Stimulated activated CD4-positive, alpha-beta T cell treated with anti-CD3 and anti-CD28 coated beads, TNF-alpha, amount 100 ng/mL, for 48 hours (primary cell): ENCODE measurements at places on chromosomes 2 and 18.

GRCh38 chr2:12282780-12283695, 433.7 kb upstream of the TRIB2 start:
- no peak for DNase-seq

GRCh38 chr2:65070172-65070830, 14.1 kb downstream of the CEP68 start:
- DNase-seq = no peak

DNA sequence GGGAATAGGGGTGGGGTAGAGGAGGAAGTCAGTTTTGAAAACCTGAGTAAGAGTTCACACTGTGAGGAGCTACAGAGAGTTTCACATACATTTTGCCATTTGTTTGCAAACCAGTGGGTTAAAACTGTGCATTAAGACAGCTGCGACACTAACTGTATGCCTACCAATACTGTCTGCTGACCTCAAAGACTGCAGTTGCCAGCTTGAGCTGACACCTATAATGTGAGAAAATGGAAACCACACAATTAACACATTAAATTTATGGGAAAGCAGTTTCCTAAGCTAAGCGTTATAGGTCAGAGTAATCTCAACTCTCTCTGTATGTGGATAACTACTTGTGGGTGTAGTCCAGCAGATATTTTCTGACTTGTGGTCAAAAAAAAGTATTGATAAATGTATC, 756.6 kb upstream of the GCFC2 start:
- DNase-seq = no peak

- no peak for DNase-seq
Observed at GRCh38 chr2:13103778-13104493, 387.2 kb downstream of the TRIB2 start.

DNA sequence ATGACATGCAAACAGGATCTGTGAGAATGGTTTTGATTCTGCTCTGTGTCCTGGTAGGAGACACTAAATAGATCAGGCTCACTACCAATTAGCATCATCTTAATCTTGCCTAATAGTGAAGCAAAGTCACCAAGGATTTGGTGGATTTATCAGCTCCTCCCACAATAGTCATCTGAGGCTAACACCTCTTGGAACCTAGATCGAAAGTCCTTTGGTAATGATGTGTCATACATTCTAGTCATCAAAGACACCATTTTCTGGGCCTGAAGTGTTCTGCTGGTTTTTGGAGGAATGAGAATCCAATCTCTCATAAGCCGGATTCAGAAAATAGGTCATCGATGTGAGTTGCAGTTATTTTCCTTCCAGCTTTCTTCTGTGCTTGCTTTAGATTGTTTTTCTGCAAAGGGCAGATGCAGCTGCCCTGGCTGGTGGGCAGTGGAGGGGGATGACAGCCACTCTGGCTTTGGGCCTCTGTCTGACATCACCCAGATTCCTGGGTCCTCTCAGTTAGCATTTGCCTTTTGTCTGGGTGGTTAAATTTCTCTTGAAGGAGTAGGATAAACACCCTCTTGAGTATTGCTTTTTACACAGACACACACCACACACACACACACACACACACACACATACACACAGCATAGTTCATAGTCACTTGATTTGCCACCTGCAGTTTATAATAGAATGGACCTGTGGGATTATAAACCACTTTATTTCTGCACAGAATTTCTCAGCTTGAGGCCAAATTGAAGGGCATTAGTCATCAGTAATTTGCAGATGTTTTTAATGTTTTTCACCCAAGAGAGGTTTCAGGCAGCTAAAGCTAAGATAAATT, at the start of gene MYO3B:
Gene MYO3B (plus strand): TSS at position 198 of the 832 bp plus-strand sequence. CDS start 141 bp downstream, at position 339.
- no peak for DNase-seq

- DNase-seq = no peak
Observed at GRCh38 chr2:241571821-241572620, 13.5 kb downstream of the BOK start.

DNA sequence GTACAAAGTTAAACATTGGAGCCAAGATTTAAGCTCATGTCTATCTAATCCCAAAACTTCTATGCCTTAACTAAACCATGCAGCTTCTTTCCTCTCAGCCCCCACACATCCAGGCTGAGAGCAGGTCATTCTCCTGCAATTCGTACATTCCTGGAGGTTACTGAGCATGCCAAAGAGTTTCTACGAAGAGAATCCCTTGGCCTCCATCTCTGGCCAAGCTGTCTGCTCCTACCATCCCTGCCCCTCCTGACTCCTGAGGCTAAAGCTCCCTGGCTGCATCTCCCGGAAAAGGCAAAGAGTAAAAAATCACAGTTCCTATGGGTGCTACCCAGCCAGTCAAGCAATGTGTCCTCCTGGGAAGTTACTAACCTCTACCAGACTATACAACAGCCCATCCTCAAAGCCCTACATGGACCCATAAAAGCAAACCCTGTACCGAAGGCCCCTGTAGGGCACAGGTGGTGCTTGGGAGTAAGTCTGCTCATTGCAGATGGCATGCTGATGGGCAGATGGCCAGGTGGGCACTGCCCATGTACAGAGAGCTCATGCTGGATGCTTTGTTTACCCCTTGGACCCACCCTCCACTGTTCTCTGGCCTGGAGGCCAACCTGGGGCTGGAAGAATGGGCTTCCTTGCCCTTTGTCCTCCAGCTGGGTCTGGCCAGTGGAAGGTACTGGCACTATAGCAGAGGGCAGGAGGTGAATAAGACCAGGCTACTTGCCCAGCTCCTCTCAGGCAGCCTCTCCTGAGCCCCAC, 99.5 kb downstream of the TTC32 start:
- DNase-seq = no peak

- no peak for DNase-seq
Observed at GRCh38 chr2:160491911-160492371, 1.7 kb downstream of the RBMS1 start.

DNA sequence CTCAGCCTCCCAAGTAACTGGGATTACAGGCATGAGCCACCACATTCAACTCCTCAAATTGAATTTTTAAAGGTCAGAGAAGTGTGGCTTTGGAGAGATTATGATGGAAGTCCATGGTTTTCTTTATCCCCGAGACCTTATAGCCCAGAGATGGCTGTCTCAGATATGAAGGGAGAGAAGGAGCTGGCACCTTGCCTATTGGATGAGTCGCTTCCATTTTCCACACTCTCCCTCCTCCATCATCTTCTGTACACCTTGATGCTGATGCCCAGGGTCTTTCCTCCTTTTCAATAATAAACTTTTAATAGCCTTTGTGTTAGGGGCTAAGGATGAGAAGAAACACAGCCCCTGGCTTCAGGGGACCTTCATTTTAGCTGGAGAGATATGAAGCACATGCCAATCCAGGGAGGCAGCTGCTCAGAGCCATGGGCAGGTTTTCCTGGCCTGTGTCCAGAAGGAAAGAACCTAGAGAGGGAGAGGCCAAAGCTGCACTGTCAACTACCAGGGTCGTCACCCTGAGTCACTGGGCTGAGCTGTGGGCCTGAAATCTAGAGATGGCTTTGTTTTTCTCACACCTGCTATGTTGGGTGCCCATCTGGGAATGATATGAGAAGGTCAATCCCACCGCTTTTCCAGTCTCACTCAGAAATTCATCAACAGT, 146.0 kb upstream of the SERTAD2 start:
- no peak for DNase-seq

GRCh38 chr2:196410008-196410407, 229.5 kb upstream of the CCDC150 start:
- no peak for DNase-seq

- DNase-seq = no peak
Observed at GRCh38 chr2:120331903-120332302, 14.0 kb upstream of the INHBB start.

GRCh38 chr2:85669549-85669948, 1.6 kb upstream of the SFTPB start:
- DNase-seq = no peak

DNA sequence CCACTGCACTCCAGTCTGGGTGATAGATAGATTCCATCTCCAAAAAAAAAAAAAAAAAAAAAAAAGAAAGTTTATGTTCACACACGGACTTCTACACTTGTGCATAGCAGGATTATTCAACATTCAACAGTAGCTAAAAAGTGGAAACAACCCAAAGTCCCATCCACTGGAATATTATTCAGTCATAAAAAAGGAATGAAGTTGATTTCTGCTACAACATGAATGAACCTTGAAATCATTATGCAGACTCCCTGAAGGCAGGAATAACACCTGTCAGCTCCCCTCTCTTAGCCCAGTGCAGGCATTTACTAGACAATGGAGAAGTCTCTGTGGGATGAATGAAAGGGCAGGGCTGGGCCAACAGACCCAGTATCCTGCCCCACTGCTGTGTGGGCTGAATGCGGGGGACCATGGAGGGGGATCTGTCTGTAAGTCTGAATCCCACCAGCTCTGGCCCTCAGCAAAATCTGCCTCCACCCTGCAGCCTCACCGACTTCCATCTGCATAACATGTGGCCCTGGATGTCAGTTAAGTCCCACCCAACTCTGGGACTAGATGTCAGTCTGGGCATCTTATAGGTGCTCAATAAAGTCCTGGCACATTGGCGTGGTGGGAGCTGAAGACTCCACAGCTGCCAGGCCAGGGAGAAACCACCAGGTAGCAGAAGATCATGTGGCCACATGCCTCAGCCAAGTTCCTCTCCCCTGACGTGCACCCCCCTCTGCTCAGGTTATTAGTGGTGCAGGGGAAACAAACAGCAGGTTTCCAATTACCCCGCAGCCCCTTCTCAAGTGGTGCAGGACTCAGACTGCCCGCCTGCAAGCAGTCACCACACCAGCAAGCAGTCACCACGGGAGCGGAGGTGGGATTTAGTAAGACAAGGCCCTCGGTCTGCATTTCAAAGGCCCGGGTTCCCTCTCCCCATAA, 8.9 kb downstream of the ZFP36L2 start:
- no peak for DNase-seq

DNA sequence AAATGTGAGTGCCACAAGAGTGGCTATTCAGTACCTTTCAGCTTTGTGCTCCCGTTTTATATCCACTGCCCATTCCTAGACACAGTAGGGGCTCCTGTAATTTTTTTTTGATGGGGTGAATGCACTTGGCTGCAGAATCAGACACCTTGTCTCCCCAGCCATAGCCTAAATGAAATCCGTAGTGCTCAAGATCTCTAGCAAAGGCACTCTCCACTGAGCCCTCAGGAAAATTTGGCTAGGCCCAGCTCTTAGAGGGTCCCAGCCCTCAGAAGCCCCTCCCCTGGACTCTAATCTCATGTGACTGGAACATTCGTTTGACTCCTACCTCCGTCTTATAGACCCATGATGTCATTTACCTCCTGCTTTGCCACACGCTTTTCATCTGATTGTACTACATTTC, 323.9 kb downstream of the SMAD2 start:
- DNase-seq = no peak

GRCh38 chr18:50473881-50474280, 86.0 kb upstream of the MAPK4 start:
- no peak for DNase-seq

DNA sequence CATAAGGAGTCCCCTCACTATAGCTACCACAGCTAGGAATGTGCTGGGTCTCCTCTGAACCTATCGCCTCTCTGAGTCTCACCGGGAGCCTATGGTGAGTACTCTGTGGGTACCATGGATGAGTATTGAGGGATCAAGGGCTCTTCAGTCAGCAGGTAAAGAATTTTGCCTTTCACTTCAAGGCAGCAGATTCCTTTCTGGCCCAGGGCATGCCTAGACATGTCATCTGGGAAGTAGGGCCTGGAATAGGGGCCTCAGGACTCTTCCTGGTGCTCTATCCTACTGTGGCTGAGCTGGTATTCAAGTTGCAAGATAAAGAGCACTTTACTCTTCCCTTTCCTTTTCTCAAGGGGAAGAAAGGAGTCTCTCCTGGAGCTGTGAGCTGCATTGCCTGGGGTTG, 85.6 kb upstream of the LHCGR start:
- DNase-seq = no peak

- DNase-seq = no peak
Observed at GRCh38 chr2:144054911-144055310, 465.0 kb downstream of the ZEB2 start.

DNA sequence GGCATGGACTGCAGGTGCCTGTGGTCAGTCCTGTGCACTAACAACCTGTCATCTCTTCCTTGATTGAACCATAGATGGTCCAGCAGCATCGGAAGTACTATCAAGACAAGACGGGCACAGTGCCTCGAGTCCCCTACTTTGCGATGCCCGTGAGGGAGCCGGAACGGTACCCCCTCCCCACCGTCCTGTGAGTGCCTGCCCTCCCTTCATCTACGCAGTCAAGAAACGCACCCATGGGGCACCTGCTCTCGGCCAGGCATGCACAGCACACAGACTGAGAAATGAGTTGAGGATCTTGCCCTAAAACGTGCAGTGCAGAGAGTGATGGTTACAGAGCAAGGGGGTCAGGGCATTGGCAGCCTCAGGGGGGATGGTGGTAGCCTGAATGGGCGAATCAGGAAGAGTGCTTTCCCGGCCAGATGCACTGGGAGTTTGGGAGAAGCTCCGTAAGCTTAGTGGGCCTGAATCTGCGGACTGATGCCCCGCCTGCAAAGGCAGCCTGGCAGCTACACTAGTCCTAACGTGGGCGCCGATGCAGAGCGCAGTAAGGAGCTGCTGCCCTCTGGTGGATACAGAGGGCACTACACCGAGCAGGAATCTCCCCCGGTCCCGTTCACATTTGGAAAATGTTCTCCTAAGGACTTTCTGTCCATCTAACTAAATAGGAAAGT, 63.6 kb downstream of the CIB4 start:
- peak; percentile 39 for DNase-seq

- no peak for DNase-seq
Observed at GRCh38 chr18:58570360-58571064, 58.4 kb downstream of the ALPK2 start.

- DNase-seq = no peak
Observed at GRCh38 chr2:71282493-71282892, 49.1 kb upstream of the ZNF638 start.

- no peak for DNase-seq
Observed at GRCh38 chr2:2182551-2183071, 148.5 kb downstream of the MYT1L start.

DNA sequence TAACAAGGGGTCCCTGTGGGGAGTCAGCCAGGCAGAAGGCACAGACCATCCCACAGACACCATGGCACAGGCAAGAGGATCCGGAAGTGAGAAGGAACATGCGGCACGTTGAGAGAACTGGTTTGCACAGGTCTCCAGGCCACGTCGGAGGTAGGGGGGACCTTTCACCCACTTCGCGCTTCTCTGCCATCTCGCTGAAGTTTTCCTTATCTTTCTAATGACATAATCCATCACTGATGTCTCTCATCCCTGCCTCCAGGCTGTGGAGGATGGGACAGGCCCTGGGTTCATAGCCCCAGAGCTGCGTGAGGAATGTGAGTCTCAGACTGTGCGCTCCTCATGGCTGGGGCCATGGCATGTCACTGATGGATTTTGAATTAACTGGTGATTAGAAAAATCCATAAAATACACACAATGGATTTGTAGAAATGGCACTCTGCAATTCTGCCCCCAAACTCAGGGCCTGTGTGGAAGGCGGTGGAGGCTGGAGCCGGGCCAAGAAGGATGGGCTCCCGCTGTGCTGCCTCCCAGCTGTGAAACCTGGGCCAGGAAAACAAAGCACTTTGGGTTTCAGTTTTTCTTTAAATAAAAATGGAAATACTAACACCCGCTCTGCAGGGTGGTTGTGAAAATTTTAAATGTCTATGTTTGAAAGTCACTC, 113.3 kb upstream of the ALKAL2 start:
- no peak for DNase-seq
